ENCODE measurements at places on chromosomes 11 and 22. TPM values are rescaled to one million over a fixed set of nuclear protein-coding genes. Genes with fewer than 3 reads are reported as not detected.

TIGD3 gene
- total RNA-seq, result 0.18 TPM

OR8K3 gene
- total RNA-seq, result not detected

CHRM1 gene
- 6.8 TPM for total RNA-seq

DCDC1 gene
- 4.1 TPM for total RNA-seq

ALG9 gene
- total RNA-seq, result 25.5 TPM

ISX gene
- not detected for total RNA-seq

GRCh38 chr11:108914981-108915380, 250.1 kb downstream of the DDX10 start:
- no peak for DNase-seq

DNA sequence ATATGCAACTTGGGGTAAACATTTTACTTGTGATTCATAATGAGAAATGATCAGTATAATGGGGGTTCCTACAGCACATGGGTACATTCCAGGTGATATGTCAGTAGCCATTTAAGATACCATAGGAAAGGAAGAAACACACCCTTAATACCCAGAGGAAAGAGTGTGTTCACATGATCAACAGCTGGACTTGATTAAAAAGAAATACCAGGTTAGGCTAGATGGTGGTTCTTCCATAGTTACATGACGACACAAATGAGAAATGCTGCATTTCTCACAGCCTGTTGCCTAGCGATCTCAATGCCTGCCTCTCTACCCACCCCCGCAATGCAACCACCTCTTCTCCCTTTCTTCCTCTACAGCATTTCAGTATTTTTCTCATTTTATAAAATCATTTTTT, 96.8 kb downstream of the TTC28 start:
- DNase-seq, result no peak

DNA sequence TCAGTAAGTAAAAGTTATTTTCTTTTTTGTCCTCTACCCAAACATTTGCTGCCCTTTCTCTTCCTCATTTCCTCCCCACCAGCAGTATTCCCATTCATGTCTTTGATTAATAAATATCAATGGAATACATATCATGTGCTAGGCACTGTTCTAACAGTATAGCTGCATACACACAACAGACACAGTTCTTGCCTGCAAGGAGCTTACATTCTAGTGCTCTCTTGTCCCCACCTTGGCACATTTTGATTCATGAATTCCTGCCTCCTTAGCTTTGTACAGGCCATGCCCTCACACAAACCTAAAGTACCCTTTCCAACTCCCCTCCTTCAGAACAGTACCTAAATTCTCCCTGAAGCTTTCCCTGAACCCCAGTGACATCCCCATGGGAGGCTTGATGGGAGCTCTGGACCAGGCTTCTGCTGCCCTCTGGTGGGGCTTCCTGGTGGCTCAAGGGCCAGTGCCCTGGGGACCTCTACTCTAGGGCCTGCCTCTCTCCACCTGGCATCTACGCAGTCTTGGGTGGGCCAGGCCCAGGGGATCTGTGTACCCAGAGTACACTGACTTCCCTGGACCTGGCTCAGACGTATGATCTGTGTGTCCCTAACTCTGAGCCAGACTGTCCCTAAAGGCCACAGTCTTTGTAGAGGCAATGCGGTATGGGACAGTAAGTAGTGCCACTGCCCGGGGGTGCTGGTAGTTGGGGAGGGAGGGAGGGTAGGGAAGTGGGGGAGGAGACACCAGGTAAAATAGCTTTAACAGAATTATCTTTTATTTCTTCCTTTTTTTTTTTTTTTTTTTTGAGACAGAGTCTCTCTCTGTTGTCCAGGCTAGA, 14.1 kb downstream of the RPS13 start:
- peak; percentile 78 for DNase-seq

DNA sequence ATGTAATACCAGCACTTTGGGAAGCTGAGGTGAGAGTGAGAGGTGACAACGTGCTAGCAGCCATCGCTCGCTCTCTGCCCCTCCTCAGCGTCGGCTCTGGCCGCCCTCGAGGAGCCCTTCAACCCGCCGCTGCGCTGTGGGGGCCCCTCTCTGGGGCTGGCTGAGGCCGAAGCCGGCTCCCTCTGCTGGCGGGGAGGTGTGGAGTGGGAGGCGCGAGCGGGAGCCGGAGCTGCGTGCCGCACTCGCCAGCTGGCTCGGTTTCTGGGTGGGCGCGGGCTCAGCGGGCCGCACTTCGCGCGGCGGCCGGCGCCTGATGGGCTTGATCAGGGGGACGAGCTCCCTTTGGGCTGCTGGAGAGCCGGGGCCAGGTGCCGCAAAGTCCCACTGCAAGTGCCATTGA, 98.9 kb upstream of the UBASH3B start:
- DNase-seq, result no peak

GRCh38 chr11:115893461-115894099, 389.4 kb upstream of the CADM1 start:
- DNase-seq, result no peak

- peak; percentile 55 for DNase-seq
Observed at GRCh38 chr22:46292732-46293131, 3.9 kb upstream of the GTSE1 start.

DNA sequence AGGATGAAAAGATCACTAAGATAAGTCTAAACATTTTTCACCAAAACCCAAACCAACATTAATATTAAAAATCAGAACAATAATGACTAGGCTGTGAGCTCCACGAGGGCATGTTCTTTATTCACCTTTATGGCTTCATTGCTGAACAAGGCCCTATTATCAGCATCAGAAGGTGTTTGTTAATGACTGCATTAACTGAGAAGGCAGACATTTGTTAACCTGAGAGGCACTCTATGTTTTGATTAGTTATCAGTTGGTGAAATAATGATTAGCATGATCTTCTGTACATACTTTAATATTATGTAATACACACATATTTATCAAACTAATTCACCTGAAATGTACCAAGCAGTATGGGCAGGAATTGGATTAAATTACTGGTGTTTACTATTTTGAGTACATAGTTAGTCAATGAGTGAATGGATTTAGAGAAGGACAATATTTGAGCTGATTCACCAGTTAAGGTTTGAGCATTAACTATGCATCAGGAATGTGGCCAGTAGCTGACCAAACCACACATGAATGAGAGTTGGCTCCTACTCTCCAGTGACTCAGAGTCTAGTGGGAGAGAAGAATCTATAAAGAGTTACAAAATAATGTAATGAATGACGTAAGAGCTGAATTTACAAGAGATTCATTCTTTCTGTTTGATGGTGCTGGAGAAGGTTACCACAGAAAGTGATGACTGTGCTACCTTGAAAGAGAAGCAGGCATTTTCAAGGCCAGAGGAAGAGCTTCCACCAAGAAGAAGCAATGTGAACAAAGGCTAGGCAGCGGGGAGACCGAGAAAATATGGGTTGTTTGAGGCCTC, 6.7 kb downstream of the IL18 start:
- no peak for DNase-seq

DNA sequence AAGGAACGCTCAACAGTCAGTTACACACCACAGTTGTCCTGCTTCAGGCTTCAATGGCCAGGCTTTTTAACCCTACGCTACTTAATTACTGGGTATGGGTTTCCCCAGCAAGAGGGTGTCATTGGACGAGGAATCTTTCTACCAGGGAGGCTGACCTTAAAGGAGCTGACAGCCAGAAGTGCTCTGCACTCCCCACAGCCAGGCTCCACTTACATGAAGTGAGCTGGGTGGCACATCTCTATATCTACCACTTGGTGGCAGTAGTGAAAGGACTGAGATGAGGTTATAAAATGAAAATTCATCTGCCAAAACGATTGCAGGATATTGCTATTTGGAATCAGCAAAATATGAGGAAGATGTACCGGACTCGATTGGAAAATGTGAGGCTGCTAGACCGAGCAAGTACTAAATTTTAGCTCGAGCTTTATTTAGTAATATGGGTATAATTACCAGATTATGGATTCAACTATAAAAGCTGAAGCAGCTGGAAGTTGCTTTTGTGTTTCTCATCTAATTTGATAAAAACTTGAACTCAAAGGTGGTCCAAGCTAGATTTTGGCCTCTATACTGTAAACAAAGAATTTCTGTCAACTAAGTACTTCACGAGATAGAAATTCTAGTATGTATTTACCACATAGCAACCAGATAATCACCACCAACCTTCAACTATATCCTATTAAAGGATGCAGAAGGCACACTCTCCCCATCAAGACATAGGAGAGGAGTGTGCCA, 53.9 kb upstream of the CEP126 start:
- DNase-seq, result no peak

DNA sequence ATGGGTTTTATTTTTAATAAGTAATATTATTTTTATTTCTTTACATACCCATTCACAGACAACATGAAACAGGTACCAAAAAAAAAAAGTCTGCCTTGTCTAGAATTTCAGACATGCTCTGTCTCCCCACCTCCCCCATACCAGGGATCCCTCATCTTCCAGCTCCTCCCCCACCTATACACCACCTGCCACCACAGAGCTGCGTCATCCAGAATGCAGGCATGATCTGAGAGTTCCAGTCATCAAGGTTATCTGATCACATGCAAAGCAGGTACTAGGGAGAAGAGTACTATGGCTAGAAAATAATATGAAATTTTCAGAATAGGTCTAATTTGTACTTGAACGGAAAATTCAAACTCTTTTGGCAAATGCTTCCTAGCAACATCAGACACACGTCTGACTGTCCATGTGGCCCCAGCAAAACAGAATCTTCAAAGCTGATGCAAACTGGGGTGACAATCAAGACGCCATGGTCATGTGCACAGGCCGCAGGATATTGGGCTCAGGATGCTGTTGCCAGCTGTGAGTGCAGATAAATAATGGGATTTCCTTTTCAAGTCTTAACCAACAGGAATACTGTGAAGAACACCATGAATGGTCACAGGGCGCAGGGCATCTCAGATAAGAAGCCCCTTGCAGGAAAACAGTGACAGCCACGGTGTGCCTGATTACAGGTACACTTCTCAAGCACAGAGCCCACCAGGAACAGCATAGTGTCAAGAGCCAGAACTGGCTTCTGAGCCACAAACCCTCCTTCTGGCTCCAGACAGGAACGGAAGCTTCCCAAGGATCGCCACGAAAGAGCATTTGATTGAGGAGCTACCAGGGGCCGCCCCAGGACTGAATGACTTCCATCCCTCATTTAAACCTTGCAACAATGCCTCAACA, 169.5 kb downstream of the EFCAB6 start:
- no peak for DNase-seq

DNA sequence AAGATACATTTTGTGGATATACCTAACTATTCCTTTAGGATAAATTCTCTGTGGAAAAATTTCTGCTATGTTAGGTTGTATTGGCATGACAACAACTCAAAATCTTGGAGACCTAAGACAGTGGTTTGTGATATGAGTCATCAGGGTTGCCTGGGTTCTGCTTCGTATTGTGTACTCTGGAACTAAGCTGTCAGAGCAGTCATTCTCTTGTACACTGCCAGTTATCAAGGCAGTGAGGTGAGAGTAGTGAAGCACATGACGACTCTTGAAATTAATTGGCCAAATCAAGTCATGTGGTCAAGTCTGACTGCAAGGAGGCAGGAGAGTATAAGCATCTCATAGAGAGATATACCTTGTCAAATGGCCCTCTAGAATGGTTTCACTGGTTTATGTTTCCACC, 104.4 kb downstream of the FANCF start:
- no peak for DNase-seq

- peak; percentile 55 for DNase-seq
Observed at GRCh38 chr11:120929664-120930154, 94.2 kb upstream of the TBCEL start.

- no peak for DNase-seq
Observed at GRCh38 chr11:48006301-48006992, 26.1 kb downstream of the PTPRJ start.

- DNase-seq, result no peak
Observed at GRCh38 chr22:38655519-38656255, 505 bp downstream of the FAM227A start.

DNA sequence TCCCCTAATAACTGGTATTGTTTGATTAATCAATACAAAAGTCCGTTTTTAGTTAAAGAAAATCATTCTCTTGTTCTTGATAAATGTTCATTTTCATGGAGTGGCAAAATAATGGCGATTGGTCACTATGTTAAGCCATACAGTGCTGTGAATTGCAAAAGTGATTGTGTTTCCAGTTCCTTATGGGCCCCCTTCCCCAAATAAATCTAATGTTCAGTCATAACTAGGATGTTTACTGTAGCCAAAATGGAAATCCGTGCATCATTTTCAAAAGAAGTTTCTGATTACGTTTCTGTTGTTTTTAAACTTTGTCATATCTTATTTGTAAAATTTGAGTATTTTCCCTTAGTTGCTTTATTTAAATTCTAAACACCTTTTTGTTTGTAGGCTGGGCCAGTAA, 845 bp downstream of the RBM7 start:
- DNase-seq, result no peak

- no peak for DNase-seq
Observed at GRCh38 chr11:71086687-71087258, 165.6 kb downstream of the SHANK2 start.

DNA sequence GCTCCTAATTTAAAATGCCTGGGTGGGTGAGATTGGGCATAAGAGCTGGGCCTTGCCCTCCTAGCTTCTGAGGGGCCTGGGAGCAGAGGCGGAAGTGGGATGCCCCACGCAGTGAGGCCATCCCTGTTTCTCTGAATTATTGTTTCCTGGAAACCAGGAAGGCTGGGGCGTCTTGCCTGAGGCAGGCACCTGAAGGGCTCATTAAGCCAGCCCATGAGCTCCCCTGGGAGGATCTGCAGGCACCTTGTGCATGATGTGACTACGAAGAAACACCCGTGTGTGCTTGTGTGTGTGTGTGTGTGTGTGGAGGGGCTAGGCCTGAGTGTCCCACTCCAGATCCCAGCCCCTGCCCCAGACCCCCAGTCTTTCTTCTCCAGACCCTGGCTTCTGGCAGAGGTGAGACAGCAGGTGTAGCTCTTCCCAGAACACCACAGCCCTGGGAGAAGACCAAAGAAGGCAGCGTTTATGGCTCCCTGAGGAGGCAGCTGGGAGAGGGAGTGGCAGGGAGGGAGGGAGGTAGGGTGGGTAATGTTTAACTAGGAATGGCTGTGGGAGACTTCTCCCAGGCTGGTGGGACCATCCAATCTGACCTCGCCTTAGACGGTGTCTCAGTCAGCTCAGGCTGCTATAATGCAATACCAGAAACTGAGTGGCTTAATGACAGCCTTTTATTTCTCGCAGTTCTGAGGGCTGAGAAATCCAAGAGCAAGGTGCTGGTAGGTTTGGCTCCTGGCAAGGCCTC, 2.1 kb upstream of the BATF2 start:
- no peak for DNase-seq

GRCh38 chr22:45212306-45212709, 28.4 kb downstream of the KIAA0930 start:
- peak; percentile 65 for DNase-seq

All from lower lobe of right lung (tissue), 2 donors.